CD4-positive, alpha-beta T cell treated with Interferon gamma for 1 hour (primary cell): ENCODE measurements at places on chromosomes 1 and 21.

GRCh38 chr1:162639718-162640117, 7.5 kb downstream of the DDR2 start:
- no peak for DNase-seq

GRCh38 chr1:167750641-167751040, 28.9 kb downstream of the MPZL1 start:
- DNase-seq: no peak

DNA sequence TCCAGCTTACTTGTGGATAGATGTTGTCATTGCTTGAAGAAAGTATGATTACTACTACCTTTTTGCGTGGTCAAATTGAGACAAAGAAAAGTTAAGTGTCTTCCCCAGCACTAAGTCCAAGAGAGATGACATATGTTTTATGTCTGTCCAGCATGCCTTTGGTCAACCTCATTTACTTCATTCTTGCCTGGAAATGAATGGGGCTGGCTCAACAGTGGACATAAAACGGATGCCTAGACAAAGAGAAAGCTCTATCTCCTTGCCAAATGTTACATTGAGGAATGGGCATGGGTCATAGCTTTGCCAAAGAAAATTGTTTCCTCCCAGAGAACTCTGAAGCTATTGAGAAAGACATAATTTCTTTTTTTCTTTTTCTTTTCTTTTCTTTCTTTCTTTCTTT, 82.4 kb upstream of the PLPPR4 start:
- no peak for DNase-seq

- no peak for DNase-seq
Measured at GRCh38 chr1:47813970-47814369, 183.2 kb downstream of the TRABD2B start.

DNA sequence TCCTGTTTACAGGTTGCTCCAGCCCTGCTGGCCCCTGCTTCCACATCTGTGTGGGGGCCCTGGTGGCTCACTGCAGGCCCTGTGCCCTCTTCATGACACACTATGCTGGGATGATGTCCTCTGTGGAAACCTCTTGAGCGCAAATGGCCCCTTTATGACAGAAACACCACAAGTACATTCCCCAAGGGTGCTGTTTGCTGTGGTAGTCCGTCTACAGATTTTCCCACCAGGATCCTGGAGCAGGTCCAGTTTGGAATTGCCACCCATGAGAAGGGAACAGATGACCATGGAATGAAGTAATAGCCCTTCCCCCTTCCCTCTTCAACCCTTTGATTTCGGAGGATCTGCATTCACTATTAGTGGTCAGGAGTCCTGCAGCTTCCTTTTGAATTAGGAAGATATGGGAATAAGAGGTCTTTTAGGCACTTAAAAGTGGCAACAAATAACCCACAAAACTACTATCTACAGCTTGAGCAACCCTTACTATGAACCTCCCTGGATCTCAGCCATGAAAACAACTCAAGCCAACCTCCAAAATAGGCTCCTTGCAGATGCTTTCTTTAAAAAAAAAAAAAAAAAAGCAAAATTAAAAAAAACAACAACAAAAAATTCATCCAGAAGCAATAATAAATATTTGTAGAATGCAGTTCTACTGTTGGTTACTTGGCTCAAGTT, 121.9 kb upstream of the TSPAN2 start:
- DNase-seq: no peak

GRCh38 chr1:223203034-223203408, 60.0 kb upstream of the TLR5 start:
- no peak for DNase-seq

- no peak for DNase-seq
Measured at GRCh38 chr1:201702936-201703335, 126.0 kb upstream of the IPO9 start.

- DNase-seq: no peak
Measured at GRCh38 chr1:244802041-244802440, 33.4 kb upstream of the COX20 start.

DNA sequence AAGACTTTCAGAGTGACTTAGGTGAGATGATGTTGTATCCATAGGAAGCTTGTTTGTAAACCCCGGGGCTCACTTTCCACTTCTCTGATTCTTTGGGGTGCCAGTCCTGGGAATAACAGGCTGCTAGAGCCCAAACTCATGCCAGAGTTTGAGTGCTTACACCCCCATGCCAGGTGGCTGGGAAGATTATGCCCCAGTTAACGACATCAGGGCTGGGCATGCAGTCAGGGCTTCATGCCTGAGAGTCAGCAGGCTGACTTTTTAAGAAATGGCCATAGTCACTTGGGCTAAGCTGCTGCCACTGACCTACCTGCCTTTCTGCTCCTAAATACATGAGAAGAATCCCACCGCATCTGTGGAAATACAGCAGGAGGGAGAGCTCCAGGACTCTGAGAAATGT, 425.6 kb upstream of the VAMP3 start:
- DNase-seq: no peak

DNA sequence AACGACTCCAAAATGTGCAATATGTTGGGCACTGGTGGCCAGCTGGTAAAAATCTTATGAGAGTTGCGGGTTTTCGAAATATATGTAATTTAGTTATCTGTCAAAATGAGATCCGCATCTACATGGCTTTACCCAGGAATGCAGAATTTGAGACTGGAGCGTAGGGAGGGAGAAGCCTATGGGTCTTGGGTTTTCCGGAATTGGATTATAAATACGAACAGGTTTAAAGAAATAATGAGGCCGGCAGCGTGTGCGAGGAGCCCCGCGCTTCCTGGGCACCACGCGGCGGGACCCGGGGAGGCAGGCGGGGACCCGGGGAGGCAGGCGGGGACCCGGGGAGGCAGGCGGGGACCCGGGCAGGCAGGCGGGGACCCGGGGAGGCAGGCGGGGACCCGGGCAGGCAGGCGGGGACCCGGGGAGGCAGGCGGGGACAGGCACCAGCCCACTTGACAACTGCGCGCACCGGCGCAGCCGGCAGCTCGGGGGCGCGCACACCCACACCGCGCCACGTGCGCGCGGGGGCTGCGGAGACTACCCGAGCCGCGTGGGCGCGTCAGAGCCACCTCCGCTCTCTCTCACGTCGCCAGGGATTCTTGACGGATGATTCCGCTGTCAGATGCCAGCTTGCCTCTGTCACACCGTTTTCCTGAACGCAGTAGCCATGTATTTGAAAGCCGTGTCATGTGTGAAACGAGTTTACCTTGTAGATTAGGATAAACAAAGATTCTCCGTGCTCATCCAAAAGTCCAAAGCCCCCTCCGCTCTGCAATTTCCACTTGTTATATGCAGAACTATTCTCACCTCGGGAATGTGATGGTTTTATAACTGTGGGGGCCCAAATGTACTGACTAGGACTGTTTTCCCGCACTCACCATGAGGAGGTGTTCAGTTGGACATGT, 54.3 kb upstream of the HNRNPU start:
- peak; percentile 83 for DNase-seq

DNA sequence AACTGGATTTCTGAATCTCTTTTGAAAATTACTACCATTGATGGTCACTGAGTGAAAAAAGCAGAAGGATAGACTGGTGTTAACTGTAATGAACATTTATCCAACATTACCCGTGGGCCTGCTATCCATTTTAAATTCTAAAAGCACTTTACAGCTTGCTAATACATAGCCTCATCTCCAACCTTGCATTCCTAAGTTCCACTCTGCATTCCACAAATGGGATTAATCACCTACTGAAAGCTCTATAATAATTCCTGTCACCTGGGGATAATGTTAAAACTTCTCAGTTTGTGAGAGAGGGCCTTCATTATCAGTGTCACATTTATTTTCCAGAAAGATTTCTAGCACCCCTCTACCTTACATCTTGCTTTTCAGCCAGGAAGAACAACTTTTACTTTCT, 38.2 kb downstream of the PTPRC start:
- no peak for DNase-seq

DNA sequence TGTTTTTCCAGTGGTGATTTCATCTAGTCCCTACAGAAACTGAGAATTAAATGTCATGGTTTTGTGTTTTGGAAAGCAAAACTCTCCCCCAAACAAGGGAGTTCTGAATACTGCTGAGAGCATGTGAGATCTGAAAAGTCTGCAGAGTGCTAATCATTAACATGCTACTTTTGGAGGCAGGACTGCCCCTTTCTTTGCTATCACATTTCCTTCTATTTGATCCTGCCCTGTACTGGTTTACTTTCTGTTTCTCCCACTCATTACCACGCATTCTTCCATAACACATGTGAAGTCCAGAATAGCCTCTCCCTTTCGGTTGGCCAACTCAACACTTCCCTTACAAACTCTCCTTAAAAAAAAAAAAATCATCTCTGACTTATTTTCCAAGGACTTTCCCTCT, 63.6 kb downstream of the GADD45A start:
- DNase-seq: no peak

DNA sequence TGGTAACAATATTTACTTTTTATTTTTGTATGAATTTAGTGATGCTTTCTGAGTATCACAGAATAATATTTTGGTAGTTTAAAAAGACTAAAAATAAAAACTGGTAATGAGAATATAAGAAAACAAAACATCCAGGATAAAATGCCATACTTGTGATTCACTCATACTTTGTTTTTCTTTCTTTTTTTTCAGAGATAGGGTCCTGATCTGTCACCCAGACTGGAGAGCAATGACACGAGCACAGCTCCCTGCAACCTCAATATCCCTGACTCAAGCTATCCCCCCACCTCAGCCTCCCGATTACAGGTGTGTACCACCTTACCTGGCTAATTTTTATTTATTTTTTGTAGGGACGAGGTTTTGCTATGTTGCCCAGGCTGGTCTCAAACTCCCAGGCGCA, 64.2 kb upstream of the ADAM30 start:
- no peak for DNase-seq

DNA sequence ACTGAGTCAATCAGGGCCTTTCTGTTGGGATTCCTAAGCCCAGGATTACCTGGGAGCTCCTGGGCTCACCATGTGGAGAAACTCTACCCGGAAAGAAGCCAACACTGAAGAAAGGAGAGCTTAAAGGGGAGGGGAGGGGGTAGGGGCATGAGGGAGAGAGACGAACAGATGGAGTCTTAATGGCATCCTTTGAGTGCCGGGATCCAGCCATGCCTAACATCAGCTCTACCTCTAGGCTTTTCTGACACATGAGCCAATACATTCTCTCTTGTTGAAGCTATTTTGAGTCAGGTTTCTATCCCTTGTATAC, 75.0 kb downstream of the NPHP4 start:
- DNase-seq: no peak

GRCh38 chr1:110897681-110898080, 24.7 kb downstream of the CD53 start:
- DNase-seq: no peak

GRCh38 chr1:241527146-241527545, 5.0 kb upstream of the KMO start:
- no peak for DNase-seq
